ENCODE measurements at places on chromosomes 2 and 18.
A peak's percentile ranks its signal among the peaks of the same experiment; 100 is the strongest.

- DNase-seq = no peak
Measured at GRCh38 chr18:50812834-50813233, 7.0 kb downstream of the MRO start.

- no peak for DNase-seq
Measured at GRCh38 chr2:3147651-3148530, 229.7 kb downstream of the EIPR1 start.

- DNase-seq = no peak
Measured at GRCh38 chr2:182585001-182585400, 131.1 kb upstream of the DNAJC10 start.

DNA sequence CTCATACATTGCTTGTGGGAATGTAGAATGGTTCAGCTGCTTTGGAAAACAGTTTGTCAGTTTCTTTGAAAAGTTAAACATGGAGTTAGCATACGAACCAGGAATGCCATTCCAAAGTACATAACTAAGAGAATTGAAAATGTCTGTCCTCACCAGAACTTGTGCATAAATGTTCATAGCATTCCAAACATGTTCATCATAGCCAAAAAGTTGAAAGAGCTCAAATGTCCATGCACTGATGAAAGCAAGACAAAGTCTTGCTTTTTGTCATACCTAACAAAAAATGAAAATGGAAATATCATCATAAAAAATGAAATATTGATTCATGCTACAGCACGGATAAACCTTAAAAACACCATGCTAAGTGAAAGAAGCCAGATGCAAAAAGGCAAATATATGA lies 408.8 kb upstream of the UBE2E3 start:
- peak; percentile 37 for DNase-seq

GRCh38 chr18:57906852-57907251 lies 103.7 kb upstream of the ATP8B1 start:
- no peak for DNase-seq

DNA sequence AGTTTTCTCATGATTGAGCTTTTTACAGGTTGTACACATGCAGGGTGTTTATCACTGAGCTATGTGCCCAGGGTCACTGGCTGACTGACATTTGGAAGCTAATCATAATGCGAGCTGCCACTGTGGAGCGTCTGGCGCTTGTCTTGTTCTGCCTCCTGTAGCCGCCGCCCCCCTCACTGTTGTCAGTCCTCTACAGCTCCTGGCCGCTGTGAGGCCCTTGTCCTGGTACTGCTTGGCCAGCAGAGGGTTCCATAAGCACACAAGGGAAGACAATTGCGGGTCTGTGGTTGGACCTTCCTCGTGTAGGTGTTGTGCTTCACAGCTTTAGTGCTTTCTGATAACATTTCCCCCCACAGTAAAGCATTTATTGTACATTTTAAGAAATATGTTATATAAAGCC lies 105.6 kb upstream of the LDLRAD4 start:
- DNase-seq = peak; percentile 67

GRCh38 chr18:25817546-25818237 lies 272.7 kb downstream of the SS18 start:
- DNase-seq = no peak

GRCh38 chr2:205802065-205802464 lies 119.8 kb downstream of the NRP2 start:
- DNase-seq = no peak

GRCh38 chr18:80213182-80213581 lies 34.1 kb downstream of the PARD6G start:
- no peak for DNase-seq
